Cerebellum (tissue), 4 donors: ENCODE measurements at places on chromosomes 13 and 19.

DNA sequence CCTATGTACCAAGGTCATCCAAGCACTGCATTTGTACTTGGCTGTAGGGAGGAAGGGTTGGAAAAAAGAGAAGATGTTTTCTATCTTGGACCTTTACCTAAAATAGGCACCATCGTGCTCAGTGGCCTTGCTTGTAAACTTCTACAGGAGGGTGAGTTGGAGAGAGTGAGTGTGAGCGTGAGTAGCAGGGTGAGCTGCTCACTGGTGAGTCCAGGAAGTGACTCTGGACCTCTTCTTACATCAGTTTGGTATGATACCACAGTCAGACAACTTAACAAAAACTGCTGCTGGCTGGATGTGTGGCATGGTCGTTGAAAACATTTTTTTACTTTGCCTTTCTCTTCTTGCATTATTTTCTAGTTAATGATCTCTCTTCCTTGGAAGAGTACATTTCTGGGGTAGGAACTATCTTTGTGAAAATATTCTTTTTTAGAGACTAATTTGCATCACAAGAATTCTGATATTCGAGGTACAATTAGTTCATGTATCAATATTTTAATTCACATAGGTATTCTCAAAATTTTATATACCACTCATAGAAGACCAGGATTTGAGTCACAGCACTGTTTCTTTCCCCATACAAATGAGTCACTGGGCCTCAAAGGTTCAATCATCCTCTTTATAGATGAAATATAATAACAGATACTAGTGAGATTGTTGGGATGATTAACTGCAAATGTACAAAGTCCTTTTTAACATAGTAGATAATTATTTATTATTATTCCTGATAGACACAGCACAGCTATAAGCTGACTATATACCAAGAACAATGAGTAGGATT lies 651 bp downstream of the SERPINE3 start:
- DNase-seq = no peak

DNA sequence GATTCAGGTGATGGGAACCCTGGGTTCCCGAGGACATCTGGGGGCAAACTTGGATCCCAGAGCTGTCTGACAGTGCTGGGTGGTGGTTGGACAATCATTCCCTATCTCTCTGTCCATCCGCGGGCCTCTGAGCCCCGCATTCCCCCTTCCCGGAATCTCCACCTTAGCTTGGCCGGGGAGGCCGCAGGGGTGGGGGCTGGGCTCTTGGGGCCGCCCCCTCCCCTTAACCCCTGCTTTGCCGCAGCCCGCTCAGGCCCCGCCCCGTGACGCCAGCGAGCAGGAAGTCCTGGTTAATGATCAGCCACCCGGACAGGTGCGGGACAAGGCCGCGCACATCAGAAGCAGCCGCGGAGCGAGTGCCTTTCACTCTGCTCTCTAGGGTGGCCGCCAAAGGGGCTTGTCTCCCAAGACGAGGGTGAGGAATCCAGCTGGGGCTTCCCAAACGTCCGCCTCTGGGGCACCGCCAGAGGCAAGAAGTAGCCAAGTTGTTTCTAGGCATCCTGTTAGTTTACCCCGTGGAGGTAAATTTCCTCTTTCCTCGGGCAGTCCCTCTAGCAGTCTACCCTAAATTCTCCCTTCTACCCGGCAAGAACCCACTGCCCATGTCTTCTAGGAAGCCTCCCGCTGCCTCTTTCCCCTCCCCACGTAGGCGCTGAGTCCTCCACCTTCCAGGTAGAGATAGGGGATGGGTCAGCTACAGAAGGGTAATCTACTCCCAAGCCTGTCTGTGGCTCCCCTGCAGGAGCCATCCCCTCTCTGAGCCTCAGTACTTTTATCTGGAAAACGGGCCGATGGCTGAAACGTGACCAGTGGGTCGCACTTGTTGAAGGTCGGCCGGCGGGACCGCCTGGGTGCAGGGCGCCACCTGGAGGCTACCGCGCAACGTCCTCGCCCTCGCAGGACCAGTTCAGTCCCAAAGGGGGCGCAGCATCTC lies 3.0 kb downstream of the IRF2BP1 start:
- DNase-seq = peak; percentile 67

GRCh38 chr19:42658076-42658475 lies 63.4 kb upstream of the CEACAM8 start:
- DNase-seq = no peak

DNA sequence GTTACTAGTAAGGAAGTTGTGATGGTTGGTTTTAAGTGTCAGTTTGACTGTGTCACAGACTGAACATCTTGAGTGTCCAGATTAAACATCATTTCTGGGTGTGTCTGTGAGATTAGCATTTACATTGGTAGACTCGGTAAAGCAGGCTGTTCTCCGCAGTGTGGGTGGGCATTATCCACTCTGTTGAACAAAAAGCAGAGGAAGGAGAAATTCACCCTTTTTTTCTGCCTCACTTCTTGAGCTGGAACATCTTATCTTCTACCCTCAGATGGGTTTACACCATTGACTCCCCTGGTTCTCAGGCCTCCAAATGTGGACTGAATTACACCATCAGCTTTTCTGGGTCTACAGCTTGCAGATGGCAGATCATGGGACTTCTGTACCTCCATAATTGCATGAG lies 63.7 kb upstream of the ZDHHC20 start:
- DNase-seq = no peak

GRCh38 chr19:2602391-2603181 lies 99.9 kb downstream of the GNG7 start:
- DNase-seq = peak; percentile 86

- DNase-seq = no peak
Measured at GRCh38 chr19:51462681-51463080, 4.4 kb upstream of the SIGLEC8 start.

DNA sequence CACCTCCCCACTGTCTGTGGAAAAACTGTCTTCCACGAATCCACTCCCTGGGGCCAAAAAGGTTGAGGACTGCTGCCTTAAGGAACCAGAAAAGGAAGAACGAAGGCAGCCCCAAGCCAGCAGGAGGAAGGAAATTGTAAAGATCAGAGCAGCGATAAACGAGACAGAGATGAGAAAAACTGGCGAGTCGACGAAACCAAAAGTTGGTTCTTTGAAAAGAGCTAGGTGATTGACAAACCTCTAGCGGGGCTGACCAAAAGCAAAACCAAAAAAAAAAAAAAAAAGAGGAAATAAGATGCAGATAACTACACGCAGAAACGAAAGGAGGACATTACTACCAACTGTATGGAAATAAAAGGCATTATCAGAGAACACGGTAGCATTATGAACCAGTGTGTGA lies 76.9 kb downstream of the GADD45B start:
- DNase-seq = no peak

DNA sequence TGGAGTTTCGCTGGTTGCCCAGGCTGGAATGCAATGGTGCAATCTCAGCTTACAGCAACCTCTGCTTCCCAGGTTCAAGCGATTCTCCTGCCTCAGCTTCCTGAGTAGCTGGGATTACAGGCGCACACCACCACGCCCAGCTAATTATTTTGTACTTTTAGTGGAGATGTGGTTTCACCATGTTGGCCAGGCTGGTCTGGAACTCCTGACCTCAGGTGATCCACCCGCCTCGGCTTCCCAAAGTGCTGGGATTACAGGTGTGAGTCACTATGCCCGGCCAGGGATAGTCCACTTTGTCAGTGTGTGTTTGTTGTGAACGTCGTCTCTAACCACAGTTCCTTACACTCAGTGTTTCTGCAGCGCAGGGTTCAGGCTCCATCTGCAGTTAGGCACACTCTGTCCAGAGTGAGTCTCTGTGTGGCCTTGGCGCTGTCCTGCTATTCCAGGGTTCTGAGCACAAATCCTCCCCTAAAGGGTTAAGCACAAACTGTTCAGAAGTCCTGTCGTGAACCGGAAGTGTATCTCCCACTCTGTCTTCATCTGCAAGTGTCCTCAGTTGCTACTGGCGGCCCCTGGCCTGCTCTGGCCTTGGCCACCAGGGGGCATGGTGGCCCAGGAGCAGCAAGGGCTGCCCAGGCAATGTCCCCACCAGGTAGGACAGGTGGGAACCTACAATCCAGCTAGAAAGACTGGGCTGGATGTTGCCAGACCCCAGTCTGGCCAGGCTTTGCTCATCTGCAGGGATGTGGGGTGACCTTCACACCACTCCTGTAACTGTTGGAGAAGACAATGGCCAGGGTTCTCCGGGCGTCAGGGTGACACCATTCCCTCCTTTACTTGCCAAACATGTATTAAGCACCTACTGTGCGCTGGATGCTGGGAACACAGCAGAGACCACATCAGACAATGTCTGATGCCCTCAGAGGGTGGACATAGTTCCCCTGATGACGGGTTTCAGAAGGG lies 38.8 kb upstream of the GATAD2A start:
- DNase-seq = peak; percentile 73

DNA sequence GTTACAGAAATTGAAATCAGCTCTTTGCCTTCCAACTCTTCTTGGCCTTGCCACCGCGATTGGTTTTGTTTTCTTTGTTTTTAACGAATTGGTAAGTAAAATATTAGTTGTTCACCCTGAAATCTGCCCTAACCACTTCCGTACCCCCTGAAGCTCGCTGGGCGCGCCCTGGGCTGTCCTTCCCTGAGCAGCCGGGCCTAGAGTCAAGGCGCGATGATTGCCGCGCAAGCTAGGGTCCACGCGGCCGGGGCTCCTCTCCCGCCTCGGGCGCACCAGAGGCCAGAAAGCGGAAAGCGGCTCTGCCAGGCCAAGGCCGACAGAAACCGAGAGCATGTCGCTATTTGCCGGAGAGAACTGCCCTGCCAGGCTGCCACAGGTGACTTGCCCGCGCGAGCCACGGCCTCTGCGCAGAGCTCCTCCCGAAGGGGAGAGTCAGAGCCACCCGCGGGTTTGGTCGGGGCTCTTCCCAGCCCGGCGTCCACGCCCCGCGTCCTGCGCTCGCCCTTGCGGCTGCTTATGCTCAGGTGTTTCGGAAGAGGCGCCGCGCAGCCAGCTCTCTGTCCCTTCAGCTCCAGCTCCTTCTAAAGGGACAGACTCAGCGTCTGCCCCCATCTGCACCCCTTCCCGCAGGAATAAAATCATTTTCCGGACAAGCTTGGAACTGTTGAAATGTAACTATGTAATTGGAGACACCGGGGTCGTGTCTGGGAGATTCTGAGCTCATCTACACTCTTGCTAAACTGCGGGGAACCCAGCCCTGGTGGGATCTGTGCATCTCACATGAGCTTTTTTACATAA lies 6.6 kb upstream of the CDX2 start:
- no peak for DNase-seq

DNA sequence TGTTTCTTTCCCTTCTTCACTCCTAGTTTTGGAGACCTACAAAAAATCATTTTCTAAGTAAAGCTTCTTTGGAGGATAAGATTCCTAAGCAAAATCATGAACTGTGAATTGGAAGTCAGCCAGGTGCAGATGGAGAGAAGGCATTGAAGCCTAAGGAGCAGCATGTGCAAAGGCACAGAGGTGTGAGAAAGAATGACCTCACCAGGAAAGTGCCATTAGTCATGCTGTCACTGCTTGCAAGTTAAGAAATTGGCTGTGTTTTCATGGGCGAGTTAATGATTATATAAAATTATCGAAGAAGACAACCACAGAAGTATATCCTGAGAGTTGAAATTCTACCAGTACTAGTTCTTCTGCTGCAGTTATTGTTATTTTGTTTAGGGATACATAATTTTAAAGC lies 80.3 kb upstream of the KLHL1 start:
- no peak for DNase-seq

DNA sequence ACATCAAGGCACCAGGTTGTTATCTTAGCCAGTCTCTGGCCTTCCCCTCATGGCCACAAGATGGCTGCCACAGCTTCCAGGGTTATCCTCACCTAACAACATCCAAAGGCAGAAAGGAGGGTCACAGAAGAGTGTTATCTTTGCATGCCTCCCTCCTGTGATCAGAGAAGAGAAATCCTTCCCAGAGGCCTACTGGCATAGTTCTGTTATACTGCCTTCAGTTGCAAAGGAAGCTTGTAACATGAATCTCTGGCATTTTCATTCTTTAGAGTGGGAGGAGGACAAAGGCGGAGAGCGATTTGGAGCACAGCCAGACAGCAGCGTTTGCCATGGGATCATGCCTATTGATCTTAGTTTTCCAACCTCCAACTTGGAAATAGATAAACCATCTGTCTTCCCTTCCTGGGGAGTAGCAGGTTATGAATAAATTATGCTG lies 135.7 kb downstream of the DNAJC15 start:
- DNase-seq = no peak

DNA sequence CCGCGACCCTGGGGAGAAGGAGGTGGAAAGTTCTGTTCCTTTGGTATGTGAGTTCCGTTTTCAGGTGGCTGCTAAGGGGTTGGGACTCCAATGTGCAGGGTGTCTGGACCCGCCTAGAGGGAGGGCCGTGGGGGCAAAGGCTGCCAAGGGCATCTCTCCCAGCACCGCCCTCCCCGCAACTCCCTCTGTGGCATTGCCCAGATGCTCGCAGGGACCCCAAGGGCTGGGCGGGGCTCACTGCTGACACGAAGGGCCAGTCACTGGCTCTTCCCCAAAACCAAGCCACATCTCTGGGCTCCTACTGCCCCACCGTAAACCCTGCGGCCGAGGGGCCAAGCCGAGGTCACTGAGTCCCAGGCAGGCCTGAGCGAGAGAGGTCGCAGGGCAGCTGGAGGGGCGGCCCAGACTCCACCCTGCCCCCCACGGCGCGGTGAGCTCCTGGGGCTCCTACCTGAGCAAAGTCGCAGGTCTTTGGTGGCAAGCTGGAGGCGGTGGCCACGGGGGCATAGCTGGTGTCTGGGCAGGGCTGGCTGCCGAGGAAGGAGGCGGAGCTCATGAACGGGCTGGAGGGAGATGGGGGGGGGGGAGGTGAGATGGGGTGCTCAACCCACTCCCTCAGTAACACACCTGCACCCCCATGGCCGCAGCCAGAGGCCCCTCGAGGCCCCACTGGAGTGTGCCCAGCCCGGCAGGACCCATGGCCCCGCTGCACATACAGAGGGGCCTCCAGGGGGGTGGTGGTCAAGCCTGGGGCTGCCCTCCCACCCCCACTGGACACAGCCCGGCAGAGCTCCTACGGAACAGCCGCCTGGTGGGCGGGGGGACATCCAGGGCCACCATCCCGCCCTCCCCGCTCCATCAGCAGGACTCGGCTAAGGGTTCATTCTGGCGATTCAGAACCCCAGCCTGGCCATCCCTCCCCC lies 26.9 kb downstream of the SBNO2 start:
- DNase-seq = no peak
